ENCODE measurements at places on chromosomes 13 and 19.

GRCh38 chr19:13152356-13152973 lies 2.3 kb downstream of the IER2 start:
- DNase-seq = no peak

DNA sequence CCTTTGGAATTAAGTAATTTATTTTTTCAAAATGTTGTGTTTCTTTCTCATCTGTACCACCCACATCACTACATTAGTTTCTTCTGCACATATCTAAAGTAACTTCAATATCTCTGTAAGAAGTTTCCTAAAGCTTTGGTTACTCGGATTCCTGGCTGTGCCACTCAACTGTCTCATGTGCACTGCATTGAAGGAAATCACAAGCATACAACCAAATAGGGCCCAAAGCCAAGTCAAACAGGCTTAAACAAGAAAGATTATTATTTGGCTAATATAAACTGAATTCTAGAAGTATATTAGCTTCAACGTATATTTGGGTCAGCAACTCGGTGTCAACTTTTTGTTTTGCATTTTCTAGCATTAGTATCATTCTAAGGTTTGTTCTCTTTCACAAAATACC lies 1647.6 kb upstream of the SPRY2 start:
- no peak for DNase-seq

- no peak for DNase-seq
Measured at GRCh38 chr13:112531263-112531794, 56.6 kb downstream of the TUBGCP3 start.

- DNase-seq = no peak
Measured at GRCh38 chr19:5536337-5536894, 31.3 kb downstream of the TINCR start.

DNA sequence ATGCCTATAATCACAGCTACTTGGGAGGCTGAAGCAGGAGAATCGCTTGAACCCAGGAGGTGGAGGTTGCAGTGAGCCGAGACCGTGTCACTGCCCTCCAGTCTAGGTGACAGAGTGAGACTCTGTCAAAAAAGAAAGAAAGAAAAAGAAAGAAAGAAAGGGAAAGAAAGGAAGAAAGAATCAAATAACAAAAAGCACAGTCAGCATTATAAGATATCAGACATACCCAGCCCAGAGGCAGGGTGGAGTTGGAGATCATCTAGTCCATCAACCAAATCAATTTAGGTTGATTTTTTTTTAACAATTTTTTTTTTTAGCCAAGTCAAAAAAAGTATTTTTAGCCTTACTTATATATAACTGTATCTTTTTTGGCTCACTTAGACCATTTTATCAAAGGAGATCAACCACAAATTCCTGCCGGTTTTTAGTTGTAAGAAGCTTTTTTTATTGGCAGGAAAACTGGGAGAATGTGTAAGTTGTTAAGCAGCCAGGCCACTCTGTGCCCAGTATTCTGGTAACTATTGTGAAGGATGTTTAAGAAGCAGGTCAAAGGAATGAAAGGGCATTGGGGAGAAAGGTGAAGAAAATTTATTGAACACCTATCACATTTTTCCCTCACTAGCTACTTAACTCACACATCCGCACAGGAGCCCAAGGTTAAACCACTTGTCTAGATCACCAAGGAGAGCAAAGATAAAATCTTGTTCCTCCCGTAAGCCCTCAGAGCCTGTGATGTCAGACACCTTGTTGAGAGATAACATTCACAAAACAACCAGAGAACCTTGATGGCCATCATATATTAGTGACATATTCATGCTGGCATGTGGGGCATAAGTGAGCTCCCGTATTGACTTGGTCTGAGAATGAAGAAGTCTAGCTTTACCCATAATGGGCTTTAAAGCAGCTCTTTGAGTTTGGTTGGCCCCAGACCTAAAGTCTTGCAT lies 91.8 kb downstream of the COL4A2 start:
- DNase-seq = no peak

DNA sequence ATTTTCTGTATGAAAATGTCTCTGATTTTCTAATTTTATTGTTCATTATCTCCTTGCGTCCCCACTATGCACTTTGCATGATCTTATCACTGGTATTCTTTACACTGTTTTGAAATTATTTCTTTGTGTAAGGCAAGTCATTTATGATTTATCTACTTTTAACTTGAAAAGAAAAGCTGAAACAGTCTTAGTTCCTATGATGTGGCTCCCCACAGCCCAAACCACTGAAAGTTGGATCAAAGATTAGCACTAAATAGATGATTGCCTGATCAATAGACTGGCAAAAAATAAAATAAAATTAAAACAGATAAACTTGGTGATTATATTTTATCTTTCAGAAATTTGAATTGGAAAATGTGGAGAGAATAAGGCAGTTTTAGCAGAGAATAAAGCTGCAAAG lies 1101.9 kb downstream of the PCDH9 start:
- no peak for DNase-seq

GRCh38 chr13:50761406-50761805 lies 82.1 kb downstream of the DLEU7 start:
- no peak for DNase-seq

DNA sequence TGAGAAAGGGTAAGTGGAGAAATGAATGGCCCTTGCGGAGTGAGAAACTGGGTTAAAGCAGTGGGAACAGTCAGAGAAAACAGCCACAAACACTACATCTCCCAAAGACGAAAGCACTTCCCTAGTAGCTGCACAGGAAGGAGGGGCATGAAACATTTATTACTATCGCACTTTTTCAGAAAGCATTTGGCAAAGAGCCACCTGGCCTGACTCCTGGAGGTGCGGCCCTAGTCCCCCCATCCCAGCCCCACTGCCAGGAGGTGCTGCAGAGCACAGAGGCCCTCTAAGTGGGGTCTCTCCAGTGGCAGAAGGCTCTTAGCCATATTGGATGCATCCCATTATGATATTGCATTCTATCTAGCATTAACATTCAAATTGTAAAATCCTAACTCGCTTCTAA lies 55.8 kb downstream of the MTMR6 start:
- no peak for DNase-seq

GRCh38 chr13:92807353-92807752 lies 419.3 kb upstream of the GPC6 start:
- no peak for DNase-seq

DNA sequence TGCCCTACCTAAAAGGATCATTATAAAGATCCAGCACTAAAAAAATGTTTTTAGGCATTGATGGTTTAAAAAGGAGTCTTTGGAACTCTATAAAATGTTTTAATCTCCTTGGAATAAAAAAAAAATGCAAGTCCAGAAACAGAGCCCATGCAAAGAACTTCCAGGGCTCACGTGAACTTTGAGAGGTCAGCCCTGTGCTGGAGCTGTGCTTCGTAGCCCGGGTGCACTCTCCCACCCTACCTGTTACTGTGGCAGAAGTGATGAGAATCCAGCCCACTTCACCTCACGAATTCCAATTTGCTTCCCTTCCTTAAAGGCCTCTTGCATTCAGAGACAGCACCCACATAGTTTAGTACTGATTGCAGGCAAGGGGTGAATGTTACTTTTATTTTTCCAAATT lies 267.7 kb downstream of the SHISA2 start:
- DNase-seq = no peak

GRCh38 chr19:1510442-1510806 lies 2.4 kb downstream of the ADAMTSL5 start:
- no peak for DNase-seq

GRCh38 chr19:1317274-1318003 lies 31.8 kb downstream of the EFNA2 start:
- DNase-seq = no peak

- no peak for DNase-seq
Measured at GRCh38 chr13:24267801-24268200, 41.6 kb upstream of the C1QTNF9 start.

- no peak for DNase-seq
Measured at GRCh38 chr13:44292545-44292944, 81.1 kb upstream of the SERP2 start.

DNA sequence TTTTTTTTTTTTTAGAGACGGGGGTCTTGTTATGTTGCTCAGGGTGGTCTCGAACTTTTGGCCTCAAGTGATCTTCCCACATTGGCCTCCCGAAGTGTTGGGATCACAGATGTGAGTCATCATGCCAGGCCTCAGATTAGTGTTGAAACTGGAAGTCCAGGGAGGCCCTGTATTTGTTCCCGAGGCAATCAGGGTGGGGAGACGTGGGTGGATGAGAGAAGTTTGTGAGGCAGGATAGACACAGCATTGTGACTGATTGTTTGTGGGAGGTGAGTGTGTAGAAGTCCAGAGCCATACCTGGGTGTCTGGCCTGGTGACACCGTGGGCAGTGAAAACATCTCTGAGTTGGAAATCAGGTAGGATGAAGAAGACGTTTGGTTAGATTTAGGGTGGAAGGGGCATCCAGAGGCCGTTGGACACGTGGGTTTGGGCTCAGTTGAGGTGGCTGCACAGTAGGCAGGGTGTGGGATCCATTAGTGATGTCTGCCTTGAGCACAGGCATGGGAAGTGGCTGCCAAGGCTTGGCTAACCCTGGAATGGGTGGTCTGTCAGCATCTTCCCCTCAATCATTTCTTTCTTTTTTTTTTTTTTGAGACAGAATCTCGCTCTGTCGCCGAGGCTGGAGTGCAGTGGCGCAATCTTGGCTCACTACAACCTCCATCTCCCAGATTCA lies 12.4 kb downstream of the RTN2 start:
- no peak for DNase-seq

DNA sequence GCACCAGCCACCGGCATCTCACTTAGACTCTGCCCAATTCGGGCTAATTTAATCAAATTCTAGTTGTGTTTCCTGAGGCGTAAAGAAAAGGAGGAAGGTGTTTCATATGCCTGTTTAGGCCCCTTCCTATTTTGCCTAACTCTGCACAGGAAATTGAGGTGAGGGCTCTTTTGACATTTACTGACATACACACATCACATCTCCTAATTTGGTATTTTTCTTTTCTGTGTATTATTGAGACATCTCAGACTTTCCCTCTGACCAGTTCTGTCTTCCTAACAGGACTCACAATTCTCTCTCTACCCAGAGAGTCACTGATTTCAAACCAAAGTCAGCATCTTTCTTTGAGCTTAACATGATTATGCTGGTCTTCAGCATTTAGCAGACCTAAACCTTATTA lies 7.9 kb downstream of the CEACAM3 start:
- DNase-seq = no peak
